Dorsolateral prefrontal cortex (tissue), 122 donors: ENCODE measurements at places on chromosomes 7 and 10.
A peak's percentile ranks its signal among the peaks of the same experiment; 100 is the strongest.

GRCh38 chr10:17562614-17563013 lies 54.6 kb downstream of the HACD1 start:
- no peak for DNase-seq

GRCh38 chr7:6531492-6532279 lies 19.6 kb downstream of the GRID2IP start:
- DNase-seq: no peak

- no peak for DNase-seq
Observed at GRCh38 chr10:90614631-90615030, 243.2 kb downstream of the HTR7 start.

DNA sequence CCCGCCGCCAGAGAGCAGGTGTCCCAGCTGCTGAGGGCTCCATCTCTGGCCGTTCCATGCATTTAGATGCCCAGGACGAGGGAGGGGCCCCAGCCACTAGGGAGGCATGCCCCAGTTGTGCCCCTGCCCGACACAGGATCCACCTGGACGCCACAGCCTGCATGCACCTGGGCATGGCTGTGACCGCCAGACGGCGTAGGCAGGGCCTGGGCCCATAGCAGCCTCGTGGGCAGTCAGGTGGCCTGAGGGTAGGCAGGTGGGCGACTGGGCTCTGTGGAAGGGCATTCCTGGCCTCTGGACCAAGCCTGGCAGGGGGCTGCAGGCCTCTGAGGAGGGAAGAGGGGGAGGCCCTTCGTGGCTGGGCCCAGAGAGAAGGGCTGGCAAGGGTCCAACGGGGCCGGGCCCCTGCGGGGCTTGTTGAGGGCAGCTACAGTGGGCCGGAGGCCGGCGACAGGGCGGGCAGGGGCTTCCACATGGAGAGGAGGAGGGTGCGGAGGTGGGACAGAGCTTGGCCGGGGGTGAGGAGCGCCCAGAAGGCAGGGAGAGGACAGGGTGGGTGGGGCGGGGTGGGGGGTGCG lies 76.0 kb upstream of the NKX6-2 start:
- peak; percentile 37 for DNase-seq

DNA sequence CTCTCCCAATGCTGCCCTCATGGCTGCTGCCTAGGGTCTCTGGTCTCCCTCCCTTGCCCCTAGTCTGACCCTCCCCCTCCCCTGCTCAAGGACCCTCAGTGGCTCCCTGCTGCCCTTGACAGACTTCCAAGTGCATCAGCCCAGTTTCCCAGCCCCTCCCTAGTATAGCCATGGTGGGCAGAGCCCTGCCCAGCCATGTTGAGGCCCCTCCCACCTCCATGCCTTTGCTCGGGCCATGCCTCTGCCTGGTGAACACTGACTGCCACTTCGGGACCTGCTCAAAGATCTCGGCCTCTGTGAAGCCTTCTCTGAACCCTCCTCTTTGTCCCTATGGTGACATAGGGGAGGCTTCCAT lies 73.2 kb downstream of the MYL10 start:
- peak; percentile 4 for DNase-seq
